ENCODE measurements at places on chromosomes 12 and 14.

GRCh38 chr12:63941166-63941800, 96.8 kb downstream of the SRGAP1 start:
- no peak for DNase-seq

- DNase-seq: peak; percentile 88
Observed at GRCh38 chr14:106691601-106692291, 1165.4 kb downstream of the TMEM121 start.

GRCh38 chr14:81093651-81094050, 127.1 kb downstream of the GTF2A1 start:
- DNase-seq: no peak

GRCh38 chr14:101788016-101788635, 26.6 kb downstream of the PPP2R5C start:
- no peak for DNase-seq

- DNase-seq: no peak
Observed at GRCh38 chr12:33586576-33586975, 147.0 kb upstream of the SYT10 start.

GRCh38 chr14:76550534-76550933, 174.6 kb downstream of the ESRRB start:
- DNase-seq: no peak

Measured in stimulated activated CD4-positive, alpha-beta T cell treated with anti-CD3 and anti-CD28 coated beads, TNF-alpha, amount 100 ng/mL, for 48 hours (primary cell).